SIG-M5 (cell line): ENCODE measurements at places on chromosomes 1 and 21.

DNA sequence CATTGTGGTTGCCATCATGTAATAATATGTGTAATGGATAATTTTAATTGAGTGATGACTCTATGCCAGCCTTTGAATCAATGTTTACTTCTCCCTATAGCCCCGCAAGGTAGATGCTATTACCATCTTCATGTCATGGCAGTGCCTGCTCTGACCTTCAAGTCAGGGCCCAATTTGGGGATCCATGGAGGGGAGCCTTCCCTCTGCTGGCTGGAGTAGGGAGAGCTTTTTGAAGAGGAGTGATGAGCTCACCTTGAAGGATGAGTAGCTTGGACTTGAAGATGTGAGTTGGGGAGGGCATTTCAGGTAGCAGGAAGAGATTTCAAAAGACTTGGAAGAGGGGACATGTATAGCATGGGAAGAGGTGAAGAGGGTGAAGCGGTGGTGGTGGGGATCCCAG is 189.2 kb downstream of the FOXD2 start:
- DNase-seq: no peak

DNA sequence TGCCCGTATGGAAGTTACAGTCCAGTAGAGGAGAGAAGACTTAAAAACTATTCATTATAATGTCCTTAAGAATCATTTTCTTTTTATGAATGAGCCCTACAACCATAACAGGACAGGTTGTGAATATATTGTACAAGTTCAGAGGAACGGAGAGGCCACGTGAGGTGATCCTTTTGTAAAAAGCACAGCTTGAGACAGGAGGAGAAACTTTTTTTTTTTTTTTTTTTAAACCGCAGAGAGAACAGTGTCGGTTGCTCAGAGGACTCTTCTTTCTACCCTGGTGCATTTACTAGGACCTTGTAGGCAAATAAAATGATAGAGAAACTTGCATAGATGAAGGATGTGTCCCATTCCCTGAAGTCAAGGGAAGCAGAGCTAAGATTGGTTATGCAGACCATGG is 32.1 kb downstream of the DYRK1A start:
- no peak for DNase-seq

DNA sequence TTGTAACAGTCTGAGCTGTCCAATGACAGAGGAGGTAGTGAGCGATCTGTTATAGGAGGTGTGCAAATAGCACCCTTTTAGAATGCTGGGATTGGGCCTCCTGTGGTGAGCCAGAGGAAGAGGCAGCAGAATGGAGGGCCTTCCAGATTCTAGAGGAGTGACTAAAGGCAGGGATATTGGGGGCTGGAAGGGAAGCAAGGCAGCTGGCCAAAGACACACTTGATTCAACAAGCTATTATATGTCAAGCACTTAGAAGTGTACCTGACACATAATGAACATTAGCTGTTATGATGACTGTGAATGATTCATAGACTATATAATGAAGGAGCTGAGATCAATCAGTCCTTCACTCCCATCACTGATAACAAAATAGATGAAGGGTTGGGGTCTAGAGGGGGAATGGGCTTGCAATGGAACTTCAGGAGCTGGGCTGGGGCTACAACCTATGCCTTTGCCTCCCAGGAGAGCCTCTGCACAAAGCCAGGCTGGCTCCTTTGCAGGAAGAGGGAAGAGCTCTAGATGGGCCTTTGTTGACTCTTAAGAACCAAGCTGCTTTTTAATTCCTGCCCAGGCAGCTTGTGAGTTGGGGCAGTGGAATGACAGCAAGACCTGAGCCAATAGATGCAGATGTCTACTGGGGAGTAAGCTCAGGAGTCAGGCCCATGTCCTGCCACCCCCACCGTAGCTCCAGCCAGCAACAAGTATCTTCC is 2.3 kb upstream of the MKNK1 start:
- DNase-seq: no peak

DNA sequence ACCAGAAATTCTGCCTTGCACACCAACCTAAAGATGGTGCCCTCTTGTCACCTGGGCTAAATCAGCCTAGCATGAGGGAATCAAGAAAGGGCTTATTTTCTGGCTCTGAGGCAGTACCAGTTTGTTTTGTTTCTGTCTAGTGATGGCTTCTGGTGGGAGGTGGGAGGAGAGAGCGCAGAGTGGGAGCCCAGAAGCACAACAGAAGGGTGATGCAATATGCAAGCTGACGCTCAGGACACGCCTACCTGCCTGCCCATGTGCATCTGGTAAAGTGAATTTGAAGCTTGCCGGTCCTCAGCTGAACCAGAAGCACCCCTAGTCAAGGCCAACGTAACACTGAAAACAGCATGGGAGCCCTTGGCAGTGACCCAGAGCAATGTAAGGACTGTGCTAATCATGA is 138.4 kb upstream of the TIAM1 start:
- no peak for DNase-seq

GRCh38 chr21:45923146-45923545 is 58.4 kb upstream of the COL6A1 start:
- no peak for DNase-seq

- no peak for DNase-seq
These were observed 46.8 kb downstream of the USP24 start for GRCh38 chr1:55168353-55168752.

DNA sequence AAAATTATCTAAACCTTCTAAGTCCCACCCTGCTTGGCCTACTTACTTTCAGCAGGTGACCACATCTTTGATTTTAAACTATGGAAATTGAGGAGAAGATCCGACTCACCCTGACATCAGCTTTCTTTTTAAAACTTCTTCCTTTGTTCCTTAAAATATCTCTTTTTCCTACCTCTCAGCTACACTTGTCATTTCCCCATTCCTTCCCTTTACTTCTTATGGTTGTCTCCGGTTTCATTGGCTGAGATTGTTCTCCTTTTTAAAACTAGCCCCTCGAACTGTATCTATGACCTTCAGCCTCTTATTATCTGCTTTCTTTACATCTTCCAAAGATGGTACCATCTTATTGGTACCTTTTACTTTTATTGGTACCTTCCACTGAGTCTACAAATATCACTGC is 87.8 kb upstream of the NRIP1 start:
- no peak for DNase-seq

DNA sequence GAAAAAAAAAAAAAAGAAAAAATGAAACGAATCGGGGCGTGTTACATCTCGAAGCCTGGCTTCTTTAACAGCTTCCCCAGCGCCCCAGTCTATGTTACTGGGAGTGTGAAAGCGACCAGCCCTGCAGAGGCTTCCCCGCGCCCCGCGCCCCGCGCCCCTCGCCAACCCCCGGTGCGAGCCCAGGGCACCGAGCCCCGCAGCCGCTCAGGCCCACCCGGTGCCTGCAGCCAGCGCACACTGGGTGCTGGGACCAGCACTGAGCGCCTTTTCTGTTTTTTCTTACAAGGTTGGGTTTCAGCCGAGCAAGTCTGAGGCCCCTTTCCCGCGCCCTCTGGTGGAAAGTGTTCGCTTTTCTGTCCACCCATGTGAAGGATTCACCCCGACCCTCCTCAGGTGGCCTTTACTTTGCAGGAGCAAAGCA is 42.1 kb upstream of the ZNF496 start:
- DNase-seq: no peak

GRCh38 chr21:34606051-34606450 is 8.9 kb downstream of the RCAN1 start:
- no peak for DNase-seq

DNA sequence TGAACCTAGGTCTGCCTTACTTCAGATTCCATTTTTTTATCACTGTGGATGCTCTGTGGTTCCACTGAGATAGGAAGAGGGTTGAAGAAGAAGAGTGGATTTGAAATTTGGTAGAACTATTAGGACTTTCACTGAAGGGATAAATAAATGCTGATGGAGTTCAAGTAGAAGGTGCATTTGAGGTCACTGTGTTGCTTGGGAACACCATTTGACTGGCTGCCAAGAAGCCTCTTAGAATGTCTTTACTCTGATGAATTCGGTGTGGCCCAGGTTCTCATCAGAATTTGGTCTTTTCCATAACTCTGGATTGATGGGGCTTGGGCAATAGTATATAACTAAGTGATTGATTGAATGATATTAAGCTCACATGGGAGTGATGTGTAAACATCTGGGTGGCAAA is 11.9 kb downstream of the XPR1 start:
- DNase-seq: no peak

DNA sequence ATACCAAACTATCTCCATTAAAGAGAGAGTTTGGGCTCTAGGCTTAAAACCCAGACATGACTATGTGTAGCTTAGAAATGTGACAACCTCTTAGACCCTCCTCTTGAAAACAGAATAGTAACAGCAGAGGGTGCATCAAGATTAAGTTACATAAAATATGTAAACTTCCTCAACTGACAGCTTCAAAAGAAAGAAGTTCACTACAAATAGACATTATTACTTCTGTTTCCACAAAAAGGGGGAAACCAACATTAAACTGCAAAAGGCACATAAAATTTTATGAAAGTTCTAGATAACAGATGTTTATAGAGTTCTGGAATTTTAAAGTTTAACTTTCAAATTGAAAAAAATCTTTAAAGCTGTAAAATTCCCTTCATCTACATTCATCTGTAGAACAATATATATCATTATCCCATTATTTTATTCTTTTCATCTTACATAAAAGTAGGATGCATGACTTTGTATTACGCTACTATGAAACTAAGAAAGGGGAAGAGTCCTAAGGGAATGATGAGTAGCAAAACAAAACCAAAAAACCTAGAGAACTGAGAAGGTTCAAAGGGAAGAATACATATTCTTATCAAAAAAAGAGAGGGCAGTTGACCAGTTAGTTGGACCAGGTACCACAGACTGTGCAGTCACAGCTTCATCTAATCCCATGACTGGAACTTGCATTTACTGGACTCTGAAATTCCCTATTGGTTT is 177.0 kb downstream of the SIPA1L2 start:
- DNase-seq: no peak

- no peak for DNase-seq
These were observed 1.7 kb upstream of the FYB2 start for GRCh38 chr1:56820755-56821461.

DNA sequence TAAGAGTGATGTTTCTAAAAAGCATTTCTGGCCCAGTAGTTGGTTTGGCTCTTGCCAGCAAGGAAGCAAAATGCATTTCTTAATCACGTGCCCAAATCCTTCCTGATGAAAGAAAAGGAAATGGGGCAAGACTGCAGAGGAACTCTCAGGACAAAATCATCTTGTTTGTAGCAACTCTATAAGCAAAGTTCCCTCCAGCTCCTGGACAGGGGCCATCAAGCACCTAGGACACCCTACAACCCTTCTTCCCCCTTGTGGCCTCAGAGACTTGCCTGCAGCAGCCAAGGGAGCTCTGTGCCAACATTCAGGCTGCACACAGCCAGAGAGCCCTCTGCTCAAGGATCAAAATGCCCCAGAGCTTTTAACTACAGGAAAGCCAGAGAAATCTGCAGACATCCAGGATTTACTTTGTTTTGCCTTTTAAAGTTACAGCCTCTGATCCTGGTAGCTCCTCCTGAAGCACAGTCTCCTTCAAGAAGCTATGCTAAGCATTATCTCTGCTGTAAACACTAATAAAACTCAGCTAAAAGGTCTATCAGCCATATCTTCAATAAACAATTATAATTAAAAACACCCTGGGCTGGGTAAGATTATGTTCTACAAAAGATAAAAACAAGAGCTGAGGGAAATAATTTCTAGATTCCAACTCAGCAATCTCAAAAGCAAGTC is 105.0 kb downstream of the KIAA0319L start:
- no peak for DNase-seq

DNA sequence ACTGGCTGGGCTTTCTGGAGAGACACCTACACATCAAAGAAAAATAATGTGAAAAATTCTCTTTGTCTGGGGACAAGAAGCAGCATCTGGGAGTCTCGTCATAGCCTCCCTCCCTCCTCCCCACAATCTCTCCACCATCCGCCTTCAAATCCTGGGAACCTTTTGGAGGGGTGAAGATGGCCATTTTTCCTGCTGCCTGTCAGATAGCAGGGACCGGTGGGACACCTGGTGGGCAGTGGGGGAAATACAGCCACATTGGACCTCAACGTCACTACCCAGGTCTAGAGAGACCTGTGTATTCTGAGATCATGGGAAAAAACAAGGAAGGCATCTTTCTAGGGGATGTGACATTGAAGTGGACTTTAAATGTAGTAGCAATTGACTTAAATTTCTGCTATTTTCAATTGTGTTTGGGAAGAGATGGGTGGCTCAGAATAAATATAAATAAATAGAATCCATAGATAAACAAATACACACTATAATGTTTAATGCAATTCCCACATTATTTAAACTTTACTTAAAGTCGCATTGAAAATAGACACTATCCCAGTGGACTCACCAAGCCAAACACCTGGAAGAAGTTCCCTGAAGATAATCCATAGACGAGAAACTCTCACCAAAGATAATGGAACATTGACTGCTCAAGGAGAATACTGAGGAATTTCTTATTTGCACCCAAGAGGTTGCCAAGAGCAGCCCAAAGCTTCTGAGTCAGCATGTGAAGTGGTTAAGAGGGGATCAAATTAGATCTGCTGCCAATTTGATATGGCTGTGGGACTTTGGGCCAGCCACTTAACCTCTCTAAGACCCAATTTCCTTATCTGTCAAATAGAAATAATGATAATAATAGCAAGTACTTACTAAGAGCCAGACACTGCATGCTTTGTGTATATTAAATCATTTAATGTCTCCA is 147.6 kb upstream of the CAMK1G start:
- no peak for DNase-seq

DNA sequence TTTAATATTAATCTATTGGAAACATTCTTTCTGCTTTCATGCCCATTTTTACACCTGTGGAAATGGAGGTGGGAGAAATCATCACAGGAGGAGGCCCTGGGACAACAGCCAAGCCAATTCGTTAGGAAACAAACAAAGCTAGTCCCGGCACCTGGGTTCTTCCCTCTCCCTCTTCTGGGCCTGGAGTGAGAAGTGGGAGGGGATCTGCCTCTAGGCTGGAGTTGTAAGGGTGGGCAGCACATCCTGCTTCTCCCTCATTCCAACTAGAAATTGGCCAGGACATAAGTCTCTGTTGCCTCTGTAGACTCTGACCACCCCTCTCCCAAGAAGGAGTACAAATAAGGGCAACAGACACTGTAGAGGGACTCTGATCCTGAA is 20.2 kb upstream of the ERO1B start:
- no peak for DNase-seq

DNA sequence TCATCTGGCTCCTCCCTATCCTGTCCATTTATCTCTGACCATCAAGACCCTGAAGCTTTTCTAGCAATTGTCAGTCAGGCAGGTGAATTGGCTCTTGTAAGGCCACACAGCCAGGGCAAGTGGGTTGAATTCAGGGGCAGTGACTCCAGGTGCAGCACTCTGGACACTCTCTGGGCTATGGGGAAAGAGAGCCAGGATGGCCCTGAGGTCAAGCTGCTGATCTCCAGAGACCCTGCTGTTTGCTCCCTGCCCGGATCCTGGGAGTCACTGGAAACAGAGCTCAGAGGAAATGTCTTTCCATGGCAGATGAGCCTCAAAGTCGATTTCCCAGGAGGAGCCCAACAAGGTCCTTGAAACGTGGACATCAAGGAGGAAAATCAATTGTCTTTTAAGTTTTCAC is 184.4 kb downstream of the C1orf94 start:
- DNase-seq: no peak

GRCh38 chr1:116697548-116698243 is 30.2 kb upstream of the IGSF3 start:
- DNase-seq: no peak

- DNase-seq: no peak
These were observed 72.7 kb downstream of the RPE65 start for GRCh38 chr1:68377098-68377497.
